ENCODE measurements at places on chromosomes 3 and 15.

- DNase-seq, result peak; percentile 38
Observed at GRCh38 chr15:78638658-78639314, 2.2 kb downstream of the CHRNB4 start.

DNA sequence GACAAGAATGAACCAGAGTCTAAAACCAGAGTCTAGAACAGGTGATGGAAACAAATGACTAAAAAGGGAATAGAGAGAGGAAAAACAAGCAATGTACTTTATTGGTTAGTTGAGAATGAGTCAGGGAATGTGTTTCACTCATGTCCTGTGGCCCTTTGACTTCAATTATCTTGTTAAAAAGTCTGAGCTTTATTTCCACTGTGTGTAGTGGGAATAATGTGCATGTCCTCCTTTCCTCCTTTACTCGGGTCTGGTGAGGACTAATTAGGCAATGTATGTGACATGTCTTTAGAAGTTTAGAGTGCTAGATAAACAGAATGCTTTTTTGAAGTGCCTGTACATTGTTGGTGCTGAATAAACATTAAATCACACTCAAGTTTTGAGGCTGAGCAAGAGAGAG is 21.3 kb downstream of the LSAMP start:
- peak; percentile 62 for DNase-seq

DNA sequence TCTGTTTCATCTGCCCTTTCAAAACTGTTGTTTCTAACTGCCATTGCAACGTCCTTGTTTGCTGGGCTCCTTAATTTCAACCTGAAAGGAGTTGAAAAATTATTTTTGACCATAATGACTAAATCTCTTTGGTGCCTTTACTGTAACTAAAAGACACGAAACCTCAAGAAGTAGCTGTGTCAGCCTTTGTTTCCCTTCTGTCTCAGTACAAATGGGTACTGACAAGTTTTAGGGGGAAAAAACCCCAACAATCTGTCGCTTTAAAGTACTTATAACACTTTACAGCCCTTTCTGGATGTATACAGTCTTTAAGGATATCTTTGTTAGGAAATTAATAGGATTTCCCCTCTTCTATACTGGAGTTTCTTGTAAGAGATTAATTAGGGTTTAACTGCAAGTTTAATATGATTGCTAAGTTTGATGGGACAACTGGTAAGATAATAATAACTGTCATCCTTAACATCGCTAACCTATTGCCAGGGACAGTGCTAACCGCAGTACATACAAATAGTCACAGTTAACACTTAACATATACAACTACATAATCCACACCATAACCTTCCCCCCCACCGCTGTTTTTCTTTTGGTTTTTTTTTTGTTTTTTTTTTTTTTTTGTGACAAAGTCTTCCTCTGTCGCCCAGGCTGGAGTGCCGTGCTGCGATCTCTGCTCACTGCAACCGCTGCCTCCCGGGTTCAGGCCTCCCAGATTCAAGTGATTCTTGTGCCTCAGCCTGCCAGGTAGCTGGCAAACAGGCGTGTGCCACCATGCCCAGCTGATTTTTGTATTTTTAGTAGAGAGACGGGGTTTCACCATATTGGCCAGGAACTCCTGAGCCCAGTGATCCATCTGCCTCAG is 1.7 kb downstream of the GXYLT2 start:
- DNase-seq, result no peak

DNA sequence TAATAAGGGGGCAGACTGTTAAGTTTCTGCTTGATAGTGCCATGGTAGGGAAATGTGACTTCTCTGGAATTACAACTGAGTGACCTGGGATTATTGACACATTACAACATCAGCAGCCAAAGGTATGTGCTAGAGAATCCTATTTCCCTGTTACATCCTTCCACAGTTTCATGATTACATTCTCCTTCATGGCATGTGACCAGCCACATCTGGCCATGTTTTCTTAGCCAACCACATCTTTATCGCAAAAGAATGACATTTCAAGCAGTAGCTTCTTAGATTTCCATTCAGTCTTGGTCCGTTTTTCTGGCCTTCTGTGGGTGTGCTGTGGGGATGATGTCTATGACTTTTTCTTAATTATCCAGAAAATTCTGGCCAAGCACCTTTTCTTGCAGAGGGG is 45.4 kb upstream of the CTDSPL start:
- no peak for DNase-seq

DNA sequence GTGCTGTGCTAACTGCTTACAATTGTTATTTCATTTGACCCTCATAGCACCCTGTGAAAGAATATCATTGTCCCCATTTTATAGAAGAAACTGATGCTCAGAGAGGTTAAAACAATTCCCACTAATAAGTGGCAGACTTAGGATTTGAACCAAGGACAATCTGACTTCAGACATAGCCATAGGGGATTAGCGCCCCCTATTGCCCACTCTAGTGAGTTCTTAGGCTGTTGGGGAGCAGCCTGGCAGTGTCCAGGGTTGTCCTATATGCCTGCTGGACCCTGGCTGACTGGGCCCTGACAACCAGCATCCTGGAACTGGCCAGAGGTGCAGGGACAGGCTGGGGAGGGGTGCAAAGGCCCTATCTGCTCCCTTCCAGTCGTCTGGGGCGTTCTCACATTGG is 15.4 kb downstream of the DPH3 start:
- DNase-seq, result no peak

DNA sequence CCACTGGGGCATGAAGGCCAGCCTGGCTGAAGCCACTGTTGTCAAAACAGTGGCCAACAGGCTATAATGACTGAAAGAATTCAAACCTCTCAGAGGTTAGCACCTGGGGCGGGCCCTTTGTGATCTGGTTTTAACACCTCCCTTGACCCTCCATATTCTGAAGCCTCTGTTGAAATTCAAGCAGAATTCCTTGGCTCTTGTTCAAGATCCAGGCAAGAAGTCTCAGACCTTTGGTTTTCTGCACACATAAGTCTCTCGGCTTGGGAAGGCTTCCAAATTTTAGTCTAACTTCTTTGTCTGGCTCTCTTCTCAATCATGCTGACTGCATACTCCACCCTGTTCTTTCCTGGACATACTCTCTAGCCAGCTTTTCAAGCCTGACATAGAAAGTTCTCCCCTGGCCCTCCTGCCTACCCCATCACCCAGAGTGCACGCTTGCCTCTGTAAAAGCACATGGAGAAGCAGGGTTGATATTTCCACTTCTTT is 144.5 kb downstream of the PDZRN3 start:
- DNase-seq, result no peak

GRCh38 chr3:193788189-193788991 is 195.4 kb downstream of the OPA1 start:
- no peak for DNase-seq

- DNase-seq, result no peak
Observed at GRCh38 chr3:64290161-64290560, 64.9 kb upstream of the PRICKLE2 start.

DNA sequence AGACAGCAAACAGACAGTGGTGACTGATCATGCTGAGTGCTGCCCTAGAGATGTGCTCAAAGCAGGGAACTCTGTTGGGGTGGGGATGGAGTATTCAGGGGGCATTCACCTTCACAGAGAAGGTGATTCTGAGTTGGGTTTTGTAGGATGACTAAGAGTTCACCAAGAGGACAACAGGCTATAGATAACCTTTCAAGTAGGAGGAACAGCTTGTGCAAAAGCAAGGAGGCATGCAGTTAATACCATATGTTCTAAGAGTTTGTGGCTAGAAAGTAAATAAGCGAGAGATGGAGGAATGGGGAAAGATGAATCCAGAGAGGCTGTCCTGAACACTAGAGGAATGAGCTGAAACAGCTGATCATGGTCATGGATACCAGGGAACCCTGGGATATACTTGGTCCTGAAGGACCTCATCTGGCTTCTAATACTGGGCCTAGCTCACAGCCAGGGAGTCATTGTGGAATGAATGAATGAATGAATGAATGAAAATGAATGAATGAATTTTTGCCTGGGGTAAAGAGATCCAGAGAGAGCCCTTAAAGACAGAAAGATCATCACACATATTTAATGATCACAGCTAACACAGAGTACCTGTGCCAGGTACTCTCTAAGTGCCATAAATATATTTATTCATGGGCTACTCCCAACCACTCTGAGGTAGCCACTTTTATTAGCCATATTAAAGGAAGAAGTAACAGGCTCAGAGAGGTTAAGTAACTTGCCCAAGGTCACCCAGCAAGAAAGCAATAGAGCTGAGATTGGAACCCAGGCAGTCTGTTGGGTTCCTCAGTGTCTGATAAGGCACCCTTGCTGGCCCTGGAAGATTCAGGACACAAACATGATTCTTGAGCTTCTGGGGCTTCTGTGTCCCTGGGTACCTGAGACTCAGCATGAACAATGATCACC is 22.0 kb downstream of the SMAD6 start:
- DNase-seq, result no peak

- no peak for DNase-seq
Observed at GRCh38 chr15:80247320-80247719, 4.7 kb downstream of the CTXND1 start.

- no peak for DNase-seq
Observed at GRCh38 chr3:16929311-16929710, 44.6 kb downstream of the PLCL2 start.

DNA sequence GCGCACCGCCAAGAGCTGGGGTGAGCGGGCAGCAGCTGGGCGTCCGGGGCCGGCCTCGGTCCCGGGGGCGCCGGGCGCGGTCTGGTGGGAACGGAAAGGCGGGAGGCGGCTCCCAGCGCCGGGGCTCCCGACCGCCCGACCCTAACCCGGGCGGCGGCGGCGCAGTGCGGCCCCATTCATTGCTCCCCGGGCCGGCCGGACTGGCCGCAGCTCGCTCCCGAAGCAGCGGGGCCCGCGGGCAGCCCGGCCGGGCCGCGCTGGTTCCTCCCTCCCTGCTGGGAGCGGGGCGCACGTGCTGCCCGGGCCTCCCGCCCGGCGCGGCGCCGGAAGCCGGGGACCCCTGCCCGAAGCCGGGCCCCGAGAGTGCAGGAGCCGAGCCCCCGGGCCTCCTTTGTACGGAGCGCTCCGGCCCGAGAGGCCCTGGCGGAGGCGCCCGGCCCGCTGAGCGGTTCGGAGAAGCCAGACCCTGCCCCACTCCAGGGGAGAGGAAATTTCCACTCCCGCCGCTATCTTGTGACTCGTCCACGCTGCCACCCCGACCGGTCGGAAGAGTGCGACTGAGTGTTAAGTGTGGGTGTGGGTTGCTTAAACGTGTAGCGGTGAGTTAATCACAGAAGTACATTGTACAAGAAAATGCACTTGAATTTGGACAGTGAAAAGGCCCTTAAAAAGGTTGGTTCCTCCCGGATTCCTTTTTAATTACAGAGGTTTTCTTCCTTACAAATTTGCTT is 613 bp downstream of the ATP1B3 start:
- DNase-seq, result peak; percentile 48

DNA sequence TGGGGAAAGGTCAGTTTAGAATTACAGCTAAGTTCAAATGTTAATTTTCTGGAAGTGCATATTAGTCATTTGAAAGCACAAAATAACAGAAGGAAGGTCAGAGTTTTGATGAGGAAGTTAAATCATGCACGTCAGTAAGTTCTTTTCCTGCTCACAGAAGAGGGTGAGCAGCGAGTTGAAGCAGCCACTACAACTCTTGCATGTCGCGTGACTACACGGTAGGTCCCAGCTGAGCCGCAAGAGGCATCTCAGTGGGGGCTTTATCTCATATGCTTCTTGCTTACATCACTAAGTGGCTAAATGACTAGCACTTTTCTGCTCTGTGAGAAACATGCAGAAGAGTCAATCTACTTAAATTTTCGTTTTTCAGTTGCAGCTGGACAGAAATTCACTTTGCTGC is 21.3 kb upstream of the SEC62 start:
- no peak for DNase-seq

- no peak for DNase-seq
Observed at GRCh38 chr3:140165781-140166180, 230.8 kb downstream of the CLSTN2 start.

DNA sequence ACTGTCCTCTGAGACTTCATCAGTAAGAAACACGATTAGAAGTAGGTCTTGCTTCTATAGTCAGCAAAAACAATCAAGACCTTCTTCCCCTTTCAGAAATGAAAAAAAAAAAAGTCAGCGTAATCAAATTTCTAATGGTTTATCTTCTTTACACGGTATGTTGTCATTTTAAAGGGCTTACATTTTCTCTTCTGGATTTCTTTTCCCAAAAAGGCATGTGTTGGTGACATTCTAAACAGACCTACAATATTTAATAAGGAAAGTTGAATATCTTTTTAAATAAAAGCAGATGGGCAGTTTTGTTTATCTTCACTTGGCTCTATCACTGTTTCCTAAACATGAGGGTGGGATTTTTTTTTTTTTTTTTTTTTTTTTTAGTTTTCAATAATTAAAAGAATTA is 197.3 kb upstream of the ADAMTS9 start:
- no peak for DNase-seq

DNA sequence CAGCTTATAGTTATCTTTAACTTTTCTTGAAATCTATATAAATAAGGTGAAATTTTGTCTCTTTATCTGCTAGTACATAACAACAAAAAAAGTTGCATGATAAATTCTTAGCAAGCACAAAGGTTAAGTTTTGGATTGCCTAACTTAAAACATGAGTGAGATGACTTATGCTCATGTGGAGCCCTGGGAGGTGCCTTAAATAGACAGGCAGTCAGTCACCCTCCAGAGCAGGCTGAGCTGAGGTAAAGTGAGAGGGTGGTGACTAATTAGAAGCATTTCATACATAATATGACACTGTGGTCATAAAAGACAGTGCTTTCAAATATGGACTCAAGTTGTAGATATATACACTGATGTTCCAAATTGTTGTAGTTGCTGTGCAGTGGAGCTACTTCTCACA is 14.6 kb upstream of the MME start:
- no peak for DNase-seq

DNA sequence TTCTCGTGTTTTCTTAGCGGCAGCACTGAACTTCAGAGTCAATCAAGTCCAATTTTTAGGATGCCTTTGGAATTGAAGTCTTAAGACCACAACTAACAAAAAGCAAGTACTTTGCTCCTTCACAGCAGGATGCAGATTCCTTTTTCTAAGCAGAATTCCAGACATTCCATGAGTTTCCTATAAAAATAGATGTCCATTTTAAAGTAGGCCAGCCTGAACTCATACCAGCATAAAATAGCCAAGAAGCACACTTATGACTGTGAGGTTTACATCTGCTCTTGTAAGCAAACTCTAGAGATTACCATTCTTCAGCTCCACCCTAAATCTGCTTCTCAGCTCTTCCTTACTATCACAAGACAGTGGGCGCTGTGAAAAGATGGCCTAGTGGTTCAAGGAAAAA is 85.8 kb downstream of the THBS1 start:
- no peak for DNase-seq

DNA sequence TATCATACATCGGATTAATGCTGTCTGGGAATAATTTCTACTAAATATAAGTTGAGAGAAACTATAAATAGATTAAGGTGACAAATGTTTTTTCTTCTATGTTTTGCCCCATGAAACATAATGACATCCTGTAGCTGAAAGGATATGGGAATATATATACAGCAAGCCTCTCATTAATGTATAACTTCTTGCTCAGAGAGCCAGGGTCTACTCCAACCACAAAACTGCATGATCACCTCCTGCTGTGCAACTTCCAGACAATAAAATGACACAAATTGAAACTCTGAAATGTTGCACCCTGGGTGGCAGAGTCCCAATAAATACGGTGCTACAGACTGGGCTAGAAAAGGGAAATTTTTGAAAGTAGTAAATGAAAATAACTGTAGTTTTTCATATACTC is 571.9 kb upstream of the CBLB start:
- DNase-seq, result no peak

Measured in NCI-H1417 (cell line).